ENCODE measurements at places on chromosomes 11 and 22. TPM values are rescaled to one million over a fixed set of nuclear protein-coding genes. Genes with fewer than 3 reads are reported as not detected.

DNA sequence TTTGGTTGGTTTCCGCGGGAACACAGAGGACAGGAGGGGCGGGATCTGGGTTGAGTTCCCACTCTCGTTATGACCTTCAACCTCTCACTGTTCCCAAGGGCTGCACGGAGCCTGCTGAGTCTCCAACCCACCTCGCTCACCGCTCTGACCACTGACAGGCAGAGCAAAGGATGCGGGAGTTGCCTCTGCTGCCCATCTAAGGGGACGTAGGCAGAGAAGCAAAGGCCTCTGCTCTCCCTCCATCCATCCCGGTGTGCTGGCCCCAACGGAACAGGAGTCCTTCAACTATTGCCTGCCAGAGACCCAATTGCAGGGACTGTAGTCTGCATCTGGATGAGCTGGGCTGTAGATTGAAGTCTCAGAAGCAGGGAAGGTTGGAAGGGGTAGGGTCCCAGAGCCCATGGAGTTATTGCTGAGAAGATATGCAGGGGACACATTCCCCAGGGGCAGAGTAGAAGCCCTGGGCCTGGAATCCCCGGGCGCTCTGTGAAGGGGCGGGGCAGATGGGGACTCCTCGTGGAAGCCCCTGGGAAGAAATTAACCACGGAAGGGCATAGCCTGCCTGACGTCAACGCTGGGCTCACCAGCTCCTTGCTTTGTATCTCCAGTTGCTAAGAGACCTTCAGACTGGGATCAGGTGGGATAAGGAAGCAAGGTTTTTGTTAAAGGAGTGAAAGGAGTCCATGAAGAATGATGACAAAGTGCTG is 12.7 kb upstream of the FXYD2 start:
- DNase-seq: no peak

Gene MPZL2
- 2.6 TPM for total RNA-seq

GRCh38 chr11:30698425-30698824 is 112.3 kb upstream of the MPPED2 start:
- DNase-seq: no peak

DNA sequence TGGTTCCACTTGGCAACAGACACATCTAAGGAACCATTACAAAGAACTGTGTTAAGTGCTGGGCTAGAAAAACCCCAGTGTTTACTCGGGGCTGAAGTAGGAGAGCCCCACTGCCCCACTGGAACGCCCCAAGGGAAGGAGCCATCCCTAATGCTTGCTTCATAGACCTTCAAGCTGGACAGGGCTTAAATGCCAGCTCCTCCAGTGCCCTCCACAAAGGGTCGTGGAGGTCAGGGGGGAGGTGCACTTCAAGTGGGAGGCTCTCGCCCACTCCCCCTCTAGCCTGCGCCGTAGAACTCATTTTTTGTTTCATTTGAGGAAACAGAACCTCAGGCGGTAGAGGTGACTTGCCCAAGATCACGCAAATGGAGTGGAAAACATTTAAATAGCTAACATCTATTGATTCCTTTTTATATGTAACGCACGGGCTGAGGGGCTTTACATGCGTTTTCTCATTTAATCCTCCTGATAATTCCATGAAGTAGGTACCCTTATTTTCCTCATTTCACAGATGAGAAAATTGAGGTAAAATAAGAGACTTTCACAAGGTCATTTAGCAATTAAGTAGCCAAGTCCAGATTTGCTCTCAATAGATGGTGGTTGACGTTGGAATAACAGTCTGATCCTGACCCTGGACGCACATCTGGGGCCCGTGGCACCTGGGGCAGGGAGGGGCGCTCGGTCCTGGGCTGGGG is 545 bp upstream of the ZDHHC13 start:
- DNase-seq: no peak

DNA sequence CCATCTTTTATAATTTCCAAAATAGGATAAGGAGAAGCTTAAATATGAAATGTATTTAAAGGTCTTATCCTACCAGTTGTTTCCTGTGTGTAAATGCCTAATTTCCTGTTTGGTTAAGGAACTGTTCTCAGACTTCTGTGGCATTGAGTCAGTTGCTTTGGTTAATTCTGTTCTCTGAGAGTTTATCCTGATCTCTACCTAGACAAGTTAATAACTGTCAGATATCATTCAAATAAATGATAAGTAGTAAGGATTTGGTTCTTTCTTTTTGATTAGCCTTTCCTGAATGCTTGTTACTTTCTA is 39.5 kb downstream of the CTNND1 start:
- DNase-seq: peak; percentile 21

Gene TIMM10
- total RNA-seq: 191 TPM

DNA sequence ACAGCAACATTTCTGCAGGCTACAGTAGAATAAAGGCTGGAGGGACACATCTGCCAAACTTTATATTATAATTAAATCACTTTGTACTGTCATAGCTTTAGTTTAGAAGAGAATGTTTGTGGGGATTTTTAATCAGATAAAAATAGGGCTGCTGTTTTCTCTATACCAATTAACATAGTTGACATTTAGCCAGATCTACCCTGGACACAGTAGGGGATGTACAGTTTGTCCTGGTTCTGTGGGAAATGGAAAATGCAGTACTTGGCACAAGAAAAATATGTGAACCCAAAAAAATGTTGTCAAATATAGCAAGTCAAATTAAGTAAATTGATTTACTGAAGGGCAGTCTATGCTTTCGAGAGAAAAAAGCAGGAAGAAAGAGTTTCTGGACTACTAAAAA is 20.8 kb upstream of the PICALM start:
- no peak for DNase-seq

DNA sequence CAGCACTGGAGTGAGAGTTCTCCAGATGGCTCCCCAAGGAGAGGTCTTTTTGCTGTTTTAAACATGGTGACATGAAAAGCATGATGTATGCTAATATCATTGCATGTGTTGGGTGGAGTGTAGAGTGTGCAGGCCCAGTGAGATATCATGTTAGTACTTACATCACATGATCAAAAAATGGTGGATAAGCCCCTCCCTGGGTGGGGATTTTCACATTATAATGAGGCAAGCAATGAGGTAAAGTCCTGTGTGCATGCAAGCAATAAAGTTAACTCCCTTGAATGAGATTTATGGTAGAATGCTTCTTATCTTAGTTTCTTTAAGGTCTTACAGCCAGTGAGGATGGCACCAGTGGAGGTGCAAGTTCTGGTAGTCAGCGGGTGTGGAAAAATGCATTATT is 8.5 kb downstream of the FAM111B start:
- DNase-seq: no peak

- no peak for DNase-seq
Observed at GRCh38 chr11:70358753-70359152, 39.6 kb upstream of the CTTN start.

DNA sequence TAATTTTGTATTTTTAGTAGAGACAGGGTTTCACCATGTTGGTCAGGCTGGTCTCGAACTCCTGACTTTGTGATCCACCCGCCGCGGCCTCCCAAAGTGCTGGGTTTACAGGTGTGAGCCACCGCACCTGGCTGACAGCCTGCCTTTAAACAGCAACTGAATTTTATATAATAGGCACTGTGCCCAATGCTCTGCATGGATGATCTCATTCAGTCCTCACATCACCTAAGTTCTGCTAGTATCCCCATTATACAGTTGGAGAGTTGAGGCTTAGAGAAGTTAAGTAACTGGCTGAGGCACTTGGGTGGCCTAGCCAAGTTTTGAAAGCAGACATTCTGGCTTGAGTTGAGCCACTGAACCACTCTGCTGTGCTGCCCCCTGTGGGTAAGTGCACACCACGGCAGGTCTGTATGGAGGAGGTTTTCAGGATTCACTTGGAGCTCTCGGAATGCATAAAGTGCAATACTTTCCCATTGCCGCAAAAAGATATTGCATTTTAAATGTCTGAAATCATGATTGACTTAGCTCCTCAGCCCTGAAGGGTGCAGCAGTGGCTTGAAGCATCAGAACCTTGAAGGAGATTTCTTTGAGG is 112.4 kb downstream of the LDLRAD3 start:
- DNase-seq: peak; percentile 21

Gene ST14
- total RNA-seq: 0.07 TPM

DNA sequence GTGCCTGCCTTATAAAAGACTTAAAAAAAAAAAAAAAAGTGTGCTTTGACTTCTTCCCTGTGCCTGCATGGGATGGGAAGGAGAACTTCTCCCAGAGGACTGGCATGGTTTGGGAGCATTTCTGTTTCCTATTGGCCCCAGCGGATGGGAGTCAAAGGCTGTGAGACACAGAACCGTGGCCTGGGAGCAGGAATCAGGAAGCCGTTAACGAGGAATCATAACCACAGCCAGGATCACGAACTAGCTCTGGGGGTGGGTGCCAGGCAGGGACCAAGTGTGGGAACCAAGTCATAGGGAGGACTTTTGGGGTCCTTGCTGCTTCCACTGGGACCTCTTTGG is 526 bp downstream of the C1QTNF6 start:
- peak; percentile 60 for DNase-seq

Gene SYT13
- 0.03 TPM for total RNA-seq

DNA sequence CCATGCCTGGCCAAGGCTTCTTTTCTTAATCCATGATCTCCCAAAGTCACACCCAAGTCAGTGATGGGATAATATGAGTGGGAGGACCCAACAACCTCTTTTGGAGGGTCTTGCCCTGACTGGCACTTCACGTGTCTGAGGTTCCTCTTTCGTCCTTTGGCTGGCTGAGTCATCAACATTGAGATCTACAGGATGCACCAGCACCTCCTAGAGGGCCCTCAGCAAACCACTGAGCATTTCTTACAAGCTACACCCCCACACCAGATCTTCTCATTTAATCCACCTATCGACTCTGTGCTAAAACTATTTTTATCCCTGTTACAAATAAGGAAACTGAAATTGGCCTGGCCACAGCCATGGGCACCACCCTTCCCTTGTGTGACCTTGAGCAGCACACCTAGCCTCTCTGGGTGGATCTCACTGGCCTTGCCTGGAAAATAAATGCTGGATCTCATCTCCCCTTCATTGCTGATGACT is 63.4 kb downstream of the FLI1 start:
- DNase-seq: peak; percentile 69

Gene HORMAD2
- total RNA-seq: not detected

DNA sequence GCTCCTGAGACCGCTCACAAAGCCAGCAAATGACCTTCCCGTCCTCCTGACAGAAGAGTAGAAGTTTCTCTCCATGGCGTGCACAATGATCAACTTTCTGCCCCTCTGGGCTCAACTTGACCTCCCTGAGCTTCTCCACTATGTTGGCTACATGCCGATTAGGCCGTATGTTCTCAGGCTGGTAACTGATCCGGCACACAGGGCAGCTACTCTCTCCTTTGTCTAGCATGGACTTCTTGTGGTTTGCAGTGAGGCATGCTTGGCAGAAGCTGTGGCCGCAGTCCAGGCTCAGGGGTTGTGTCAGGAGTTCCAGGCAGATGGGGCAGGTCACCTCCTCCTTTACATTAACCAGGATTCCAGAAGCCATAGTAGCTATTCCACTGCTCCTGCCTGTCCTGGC is 5.1 kb downstream of the TRIM5 start:
- no peak for DNase-seq

- DNase-seq: no peak
Observed at GRCh38 chr11:115884800-115885534, 380.8 kb upstream of the CADM1 start.

GRCh38 chr11:96254087-96254486 is 88.9 kb downstream of the MAML2 start:
- peak; percentile 95 for DNase-seq

Gene TRIM48
- total RNA-seq: not detected

Gene OR10A5
- not detected for total RNA-seq

- DNase-seq: no peak
Observed at GRCh38 chr11:30876663-30877396, 290.7 kb upstream of the MPPED2 start.

- DNase-seq: no peak
Observed at GRCh38 chr11:78829146-78829545, 254.5 kb upstream of the NARS2 start.

Gene DNAJB7
- not detected for total RNA-seq

DNA sequence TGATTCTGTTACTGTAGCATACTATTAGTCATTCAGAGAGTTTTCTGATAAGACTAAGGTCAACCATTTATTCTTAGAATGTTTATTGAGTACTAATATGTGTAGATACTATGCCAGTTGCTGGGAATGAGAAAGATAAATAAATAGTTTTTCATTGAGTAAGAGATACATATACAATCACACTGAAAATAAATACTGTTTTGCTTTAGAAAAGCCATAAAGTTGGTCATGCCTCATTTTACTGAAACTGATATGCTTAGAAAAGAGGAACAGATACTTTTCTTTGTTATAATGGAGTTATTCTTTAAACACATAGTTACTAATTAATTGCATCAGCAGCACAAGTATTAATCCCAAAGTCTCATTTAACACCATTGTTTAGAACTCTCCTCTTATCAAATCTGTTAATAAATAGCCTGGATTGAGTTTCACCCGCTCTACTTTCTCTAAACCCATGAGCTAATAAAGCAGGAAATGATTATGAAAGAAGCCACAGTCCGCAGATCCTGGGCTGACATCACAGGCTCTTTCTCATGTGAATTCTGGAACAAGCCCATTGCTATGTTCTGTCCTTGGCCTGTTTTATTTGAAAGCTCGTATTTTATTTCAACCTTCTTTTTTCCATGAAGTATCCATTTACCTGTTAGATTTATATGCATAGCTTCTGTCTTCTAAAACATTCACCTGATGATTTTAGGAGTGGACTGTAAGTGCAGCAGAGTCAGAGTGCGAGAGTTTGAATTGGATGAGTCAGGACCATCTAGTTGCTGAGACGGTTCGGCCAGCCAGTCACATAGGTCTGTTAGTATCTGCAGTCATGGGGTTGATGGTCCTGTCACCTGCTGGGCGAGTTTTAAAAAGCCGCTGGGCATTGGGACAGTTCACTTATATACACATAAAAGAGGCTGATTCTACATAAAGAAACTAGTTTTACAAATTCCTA is 35.5 kb downstream of the PIWIL4 start:
- DNase-seq: peak; percentile 61

Gene CHRDL2
- not detected for total RNA-seq

Gene CHRM1
- total RNA-seq: not detected

DNA sequence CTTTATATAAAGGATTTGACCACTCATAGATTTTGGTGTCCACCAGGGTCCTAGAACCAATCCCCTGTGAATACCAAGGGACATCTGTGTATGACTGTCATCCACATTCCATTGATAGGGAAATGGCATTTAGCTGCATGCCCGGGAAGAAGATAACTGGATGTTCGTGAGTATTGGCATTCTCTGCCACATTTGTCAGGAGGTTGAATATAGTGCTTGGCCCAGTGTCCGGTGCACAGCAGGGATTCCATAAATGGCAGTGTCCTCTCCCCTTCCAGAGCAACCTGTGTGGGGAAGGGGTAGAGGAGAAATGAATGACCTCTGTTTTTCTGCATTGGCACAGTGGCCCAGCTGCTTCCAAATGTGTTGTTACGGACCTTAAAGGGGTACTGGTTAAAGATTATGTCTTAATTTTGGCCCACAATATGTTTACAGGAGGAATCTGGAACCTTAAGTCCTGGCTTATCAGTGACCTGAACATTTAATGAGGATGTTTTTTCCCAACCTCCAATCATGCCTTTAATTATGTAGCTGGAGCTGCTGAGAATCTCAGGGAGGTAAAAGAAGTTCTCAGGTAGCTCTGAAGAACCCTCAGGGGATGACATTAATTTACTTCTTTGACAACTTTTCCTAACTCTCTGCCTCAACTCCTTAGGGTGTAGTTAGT is 33.6 kb upstream of the OR4B1 start:
- no peak for DNase-seq

- no peak for DNase-seq
Observed at GRCh38 chr11:75238595-75239440, 1.8 kb upstream of the TPBGL start.

Data from HT1080 (cell line).